GM12878 (cell line): ENCODE measurements at places on chromosomes 16 and 17. TPM values are rescaled to one million over a fixed set of nuclear protein-coding genes. Genes with fewer than 3 reads are reported as not detected.

GRCh38 chr17:75950421-75950820 is 9.6 kb upstream of the FBF1 start:
- DNase-seq: no peak

Gene DPEP2
- polyA plus RNA-seq: 3.0 and 4.0 TPM in 2 replicates

GRCh38 chr16:68064791-68065365 is 20.3 kb upstream of the NFATC3 start:
- DNase-seq: no peak

GRCh38 chr16:66459878-66460277 is 32.8 kb downstream of the BEAN1 start:
- DNase-seq: no peak

Gene TRIM25
- 26.6 and 40.7 TPM in 2 replicates for polyA plus RNA-seq

Gene CACNG5
- polyA plus RNA-seq: not detected in 2 replicates

GRCh38 chr17:57899822-57900221 is 50.0 kb upstream of the MRPS23 start:
- DNase-seq: no peak
